ENCODE measurements at places on chromosomes 4 and X.

- DNase-seq, result no peak
Measured at GRCh38 chr4:89755220-89755619, 81.7 kb downstream of the SNCA start.

- no peak for DNase-seq
Measured at GRCh38 chr4:85391589-85392410, 83.2 kb upstream of the ARHGAP24 start.

- no peak for DNase-seq
Measured at GRCh38 chr4:1413687-1414479, 7.6 kb upstream of the NKX1-1 start.

- no peak for DNase-seq
Measured at GRCh38 chrX:71162981-71163380, 18.3 kb downstream of the NLGN3 start.

GRCh38 chr4:185357211-185357610, 38.5 kb downstream of the LRP2BP start:
- no peak for DNase-seq

GRCh38 chr4:30653291-30653690, 66.9 kb upstream of the PCDH7 start:
- no peak for DNase-seq

DNA sequence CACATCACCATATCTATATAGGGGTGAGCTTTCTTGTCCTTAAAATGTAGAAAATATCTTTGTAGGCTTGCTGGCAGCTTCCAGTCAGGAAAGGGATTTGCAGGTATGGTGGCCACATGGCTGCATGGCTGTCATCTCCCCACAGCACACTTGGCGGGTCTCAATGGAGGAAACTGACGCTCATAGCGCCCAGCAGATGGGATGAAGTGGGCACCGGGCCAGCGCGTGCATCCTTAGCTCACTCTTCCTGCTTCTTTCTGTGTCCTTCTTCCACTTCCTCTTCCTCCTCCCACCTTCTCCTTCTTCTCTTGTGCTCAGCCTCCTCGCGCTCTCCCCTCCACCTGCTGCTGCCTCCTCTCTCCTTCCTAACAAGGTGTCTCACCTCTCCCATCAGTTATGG, 156.2 kb upstream of the PSAPL1 start:
- DNase-seq, result no peak

DNA sequence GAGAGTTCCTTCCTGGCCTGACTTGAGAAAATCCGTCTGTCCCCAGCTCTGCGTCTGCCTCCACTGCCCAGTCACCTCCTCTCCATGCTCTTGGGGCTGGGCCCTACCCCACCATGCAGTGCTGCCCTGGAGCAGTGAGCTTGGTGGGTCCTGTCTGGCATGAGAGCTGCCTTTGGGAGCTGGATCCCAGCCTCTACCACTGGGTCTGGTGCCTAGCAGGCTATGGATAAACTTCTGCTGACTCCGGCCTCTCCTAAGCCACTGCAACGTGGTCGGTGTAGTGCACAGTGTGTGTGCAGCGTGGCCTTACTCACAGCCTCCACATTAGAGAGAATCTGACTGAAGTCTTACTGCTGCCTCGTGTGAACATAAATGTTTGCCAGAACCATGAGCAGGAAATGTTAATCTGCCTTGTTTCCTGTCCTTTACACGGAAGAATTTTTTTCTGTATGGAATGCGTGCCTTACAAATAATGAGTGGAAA, 47.6 kb downstream of the HTT start:
- no peak for DNase-seq

GRCh38 chr4:175998782-175999181, 66.9 kb upstream of the WDR17 start:
- DNase-seq, result no peak

GRCh38 chr4:162797108-162797507, 369.6 kb downstream of the NAF1 start:
- DNase-seq, result no peak

DNA sequence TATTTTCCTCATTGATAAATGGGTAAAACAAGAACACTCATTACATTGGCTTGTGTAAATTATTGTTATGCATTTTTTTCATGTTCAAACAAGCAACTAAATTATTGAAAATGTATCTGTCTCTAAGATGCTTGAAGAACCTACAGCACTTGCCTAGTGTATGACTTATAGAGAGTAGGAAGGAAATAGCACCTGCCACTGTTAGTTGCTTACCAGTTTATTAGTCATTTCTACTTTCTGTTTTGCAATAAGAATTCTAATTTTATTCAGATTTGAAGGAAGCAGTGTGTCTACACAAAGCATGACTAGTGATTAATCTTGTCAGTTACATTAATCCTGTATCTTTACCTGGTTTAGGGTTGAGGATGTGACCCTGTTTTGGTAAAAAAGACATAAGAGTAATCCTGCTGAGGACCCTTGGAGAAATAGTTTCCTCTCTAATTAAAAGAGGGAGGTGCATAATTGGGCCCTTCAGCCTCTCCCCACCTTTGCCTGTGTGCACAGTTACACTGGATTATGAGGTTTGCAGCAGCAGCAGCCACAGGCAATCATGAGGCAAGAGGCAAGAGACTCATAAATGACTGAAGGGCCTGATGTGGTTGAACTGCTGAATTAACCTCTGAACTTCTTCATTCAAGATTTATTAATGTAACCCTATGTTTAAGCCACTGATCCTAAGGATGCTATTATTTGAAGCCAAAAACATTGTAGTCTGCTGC, 1202.1 kb downstream of the ADGRL3 start:
- no peak for DNase-seq

DNA sequence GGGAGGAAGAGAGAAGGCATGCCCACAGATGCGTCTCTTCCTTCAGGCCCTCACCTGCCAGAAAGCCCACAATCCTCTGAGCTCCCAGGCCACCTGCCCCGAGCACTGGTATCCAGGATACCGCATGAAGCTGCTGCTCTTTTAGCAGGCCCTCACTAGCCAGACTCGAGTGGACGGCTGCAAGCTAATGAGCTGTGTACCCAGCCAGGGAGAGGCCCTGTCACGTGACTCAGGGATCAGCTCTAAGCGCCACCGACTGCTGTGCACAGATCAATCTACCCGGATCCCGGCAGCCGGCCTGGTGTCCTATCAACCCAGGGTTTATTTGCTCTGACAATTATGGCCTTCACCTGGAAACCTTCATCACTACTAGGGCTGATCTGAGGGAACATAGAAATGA, 39.0 kb downstream of the BCOR start:
- DNase-seq, result no peak

DNA sequence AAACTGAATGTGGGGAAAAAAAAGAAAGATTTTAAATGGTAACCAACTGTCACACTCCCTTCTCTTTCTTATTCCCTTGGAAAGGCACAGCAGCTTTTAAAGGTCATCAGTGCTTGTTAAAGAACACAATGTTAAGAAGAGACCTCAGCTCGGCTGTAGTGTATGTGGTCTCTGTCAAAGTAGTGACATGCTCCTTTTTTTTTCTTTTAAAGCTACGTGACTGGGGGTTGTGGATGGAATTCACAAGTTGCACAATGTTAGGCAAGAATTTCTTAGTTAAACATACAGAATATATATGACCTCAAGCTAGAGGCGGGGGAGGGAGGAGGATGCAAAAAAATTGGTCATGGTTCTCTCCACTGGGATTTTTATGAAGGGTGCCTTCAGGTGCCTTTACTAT, 45.6 kb downstream of the OCRL start:
- DNase-seq, result no peak

- DNase-seq, result no peak
Measured at GRCh38 chrX:270848-271367, 10.3 kb upstream of the PLCXD1 start.

GRCh38 chr4:107931775-107932321, 499 bp downstream of the CYP2U1 start:
- peak; percentile 6 for DNase-seq

GRCh38 chr4:46505131-46505530, 115.2 kb upstream of the GABRA2 start:
- DNase-seq, result no peak

DNA sequence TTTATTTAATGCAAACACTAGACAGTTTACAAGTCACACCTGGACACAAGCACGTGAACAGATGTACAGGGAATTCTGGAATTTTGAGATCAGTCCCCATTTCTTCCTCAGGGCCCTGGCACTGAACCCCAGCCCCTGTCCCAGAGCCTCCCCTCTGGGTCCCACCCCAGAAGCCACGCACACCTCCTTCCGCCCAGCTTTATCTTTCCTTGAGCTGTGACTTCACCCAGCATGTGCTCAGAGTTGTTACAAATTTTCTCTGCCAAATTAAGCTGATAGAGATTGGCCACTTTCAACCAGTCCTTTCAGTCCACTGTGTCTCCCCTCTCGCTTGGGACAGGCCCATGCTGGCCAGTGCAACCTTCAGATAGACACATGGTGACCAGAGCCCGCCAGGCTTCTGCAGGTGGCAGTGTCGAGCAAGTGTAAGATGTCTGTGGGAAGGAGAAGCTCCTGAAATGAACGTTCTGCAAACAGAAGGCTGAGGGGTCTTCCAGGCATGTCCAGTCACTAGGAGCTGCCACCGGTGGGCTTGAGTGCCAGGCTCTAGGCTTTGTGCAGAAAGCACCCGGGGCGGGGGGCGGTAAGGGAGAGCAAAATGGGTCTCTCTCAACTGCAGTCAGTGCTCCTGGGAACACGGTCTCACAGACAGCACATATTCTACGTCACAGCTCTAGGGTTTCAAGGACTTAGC, 73.3 kb downstream of the MTMR1 start:
- DNase-seq, result no peak

GRCh38 chrX:39475372-39475771, 622.4 kb downstream of the BCOR start:
- DNase-seq, result no peak

DNA sequence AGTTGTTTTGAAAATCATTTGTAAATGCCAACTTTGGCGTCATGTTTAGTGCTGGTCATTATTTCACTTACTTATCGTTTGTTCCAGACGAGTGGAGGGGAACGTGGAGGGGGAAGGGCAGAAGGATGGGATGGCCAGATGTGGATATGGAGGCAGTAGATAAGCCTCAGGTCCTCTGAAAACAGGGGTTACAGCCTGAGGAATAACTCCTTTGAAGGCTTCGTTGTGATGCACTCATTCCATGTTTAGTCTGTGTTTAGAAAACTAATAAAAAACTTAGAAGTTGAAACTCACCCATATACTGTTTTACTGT, 1.1 kb downstream of the MOB1B start:
- no peak for DNase-seq

GRCh38 chr4:88295656-88296055, 11.3 kb upstream of the PPM1K start:
- no peak for DNase-seq

GRCh38 chr4:159216834-159217233, 114.0 kb downstream of the RAPGEF2 start:
- DNase-seq, result no peak

DNA sequence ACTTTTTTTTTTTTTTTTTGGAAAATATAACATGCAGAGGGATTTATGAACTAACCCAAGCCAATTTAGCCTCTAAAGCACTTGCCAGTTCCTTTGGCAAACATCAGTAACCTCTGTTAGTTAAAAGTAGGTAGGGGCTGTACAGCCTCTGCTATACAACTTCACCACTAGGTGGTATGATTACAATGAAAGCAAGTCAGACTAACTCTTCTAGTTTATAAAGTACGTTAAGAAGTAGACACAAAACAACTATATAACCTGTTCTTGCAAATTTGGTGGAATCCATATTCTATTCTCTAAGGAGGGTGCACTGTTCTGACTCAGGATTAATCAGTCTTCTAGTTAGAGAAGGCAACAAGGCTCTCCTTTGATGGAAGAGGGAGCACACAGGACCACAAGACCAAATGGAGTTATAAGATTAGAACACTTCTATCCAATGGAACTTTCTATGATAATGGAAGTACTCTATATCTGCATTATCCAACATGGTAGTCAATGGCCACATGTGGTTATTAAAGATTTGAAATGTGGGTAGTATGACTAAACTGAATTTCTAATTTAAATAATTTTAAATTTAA, 12.8 kb downstream of the AIMP1 start:
- no peak for DNase-seq

- DNase-seq, result no peak
Measured at GRCh38 chr4:189765301-189765700, 175.4 kb upstream of the FRG1 start.

DNA sequence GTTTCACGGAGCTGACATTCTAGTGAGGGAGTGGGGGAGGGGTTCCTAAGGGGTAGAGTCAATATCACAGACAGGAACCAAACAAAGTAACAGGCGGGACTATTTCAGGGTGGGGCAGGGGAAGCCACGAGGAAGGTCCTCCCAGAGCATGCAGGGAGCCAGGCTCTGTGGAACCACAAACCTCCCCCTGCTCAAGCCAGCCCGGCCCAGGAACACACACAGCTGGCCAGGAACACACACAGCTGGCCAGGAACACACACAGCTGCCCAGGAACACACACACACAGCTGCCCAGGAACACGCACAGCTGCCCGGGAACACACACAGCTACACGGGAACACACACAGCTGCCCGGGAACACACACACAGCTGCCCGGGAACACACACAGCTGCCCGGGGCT, 24.8 kb downstream of the EVC2 start:
- no peak for DNase-seq

DNA sequence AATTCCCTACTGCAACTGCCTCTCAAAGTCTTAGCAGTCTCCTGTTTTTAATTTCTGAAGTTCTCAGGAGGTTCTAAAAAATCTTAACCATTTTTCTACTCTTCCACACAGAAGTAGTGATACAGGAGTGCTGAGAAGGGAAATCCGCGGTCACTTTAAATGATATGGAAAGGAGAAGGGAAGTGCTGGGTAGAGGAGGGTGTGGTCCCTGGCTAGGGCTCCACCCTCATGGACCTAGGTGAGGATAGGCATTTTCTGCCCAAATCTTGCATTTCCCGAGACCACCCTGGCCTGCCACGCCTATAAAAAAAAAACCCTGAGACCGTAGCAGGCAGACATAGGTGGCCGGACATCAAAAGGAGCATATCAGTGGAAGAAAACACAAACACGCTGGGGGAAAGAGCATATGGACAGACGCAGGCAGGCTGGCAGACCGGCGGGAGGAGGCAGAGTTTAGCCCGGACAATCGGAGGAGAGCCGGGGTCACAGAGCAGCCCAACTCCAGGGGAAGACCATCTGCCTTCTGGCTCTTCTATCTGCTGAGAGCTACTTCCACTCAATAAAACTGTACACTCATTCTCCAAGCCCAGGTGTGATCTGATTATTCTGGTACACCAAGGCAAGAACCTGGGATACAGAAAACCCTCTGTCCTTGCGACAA, 85.7 kb downstream of the POU3F4 start:
- DNase-seq, result no peak

- DNase-seq, result no peak
Measured at GRCh38 chr4:168441412-168441811, 38.9 kb downstream of the DDX60L start.

GRCh38 chr4:106614441-106614840, 245.9 kb upstream of the GIMD1 start:
- DNase-seq, result no peak

DNA sequence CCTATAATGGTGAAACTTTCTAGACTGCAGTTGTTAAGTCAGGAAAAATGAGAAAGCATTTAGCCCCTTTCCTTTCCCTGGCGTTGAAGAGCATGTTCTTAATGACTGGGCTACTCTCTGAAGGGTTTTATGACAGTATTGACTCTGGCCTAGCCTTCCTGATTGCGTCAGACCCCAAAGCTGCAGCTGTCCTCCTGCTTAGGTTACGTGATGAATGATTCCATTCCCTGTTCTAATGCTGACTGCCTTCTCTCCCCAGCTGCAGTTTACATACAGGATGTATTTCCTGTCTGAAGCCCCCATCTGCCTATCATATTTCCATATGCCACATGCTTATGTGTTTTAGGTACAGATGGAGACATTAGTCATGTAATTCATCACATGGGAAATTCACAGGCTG, 105.8 kb upstream of the EGFL6 start:
- no peak for DNase-seq
